A549 treated with RU486 at 1 μM for 4 hours (cell line): ENCODE measurements at places on chromosomes 16 and 17. TPM values are rescaled to one million over a fixed set of nuclear protein-coding genes. Genes with fewer than 3 reads are reported as not detected.

RHBDF1 gene
- 17.0 to 29.1 TPM (median 25.8 TPM) in 5 replicates for total RNA-seq

RBFOX1 gene
- total RNA-seq: not detected in 5 replicates

CMTM2 gene
- total RNA-seq: not detected in 5 replicates

CRHR1 gene
- 0.15 to 0.21 TPM in 2 of 5 replicates, not detected in the others for total RNA-seq

KRT33A gene
- not detected in 5 replicates for total RNA-seq

KRTAP2-3 gene
- total RNA-seq: not detected in 5 replicates

KRT16 gene
- 0.27 to 1.1 TPM (median 0.66 TPM) in 5 replicates for total RNA-seq

PTX4 gene
- total RNA-seq: not detected in 5 replicates

KRTAP4-5 gene
- not detected in 5 replicates for total RNA-seq

SHCBP1 gene
- total RNA-seq: 26.4 to 39.2 TPM (median 37.4 TPM) in 5 replicates

MEIOB gene
- 1.4 to 3.0 TPM (median 2.0 TPM) in 5 replicates for total RNA-seq

MAP2K4 gene
- total RNA-seq: 23.6 to 38.4 TPM (median 32.9 TPM) in 5 replicates

NPW gene
- total RNA-seq: 0.92 to 2.0 TPM (median 1.0 TPM) in 4 of 5 replicates, not detected in the other

GAS2L2 gene
- total RNA-seq: 0.06 to 0.08 TPM (median 0.06 TPM) in 4 of 5 replicates, not detected in the other

SNTB2 gene
- total RNA-seq: 5.1 to 7.1 TPM (median 6.9 TPM) in 5 replicates

NGFR gene
- total RNA-seq: 0.49 to 0.80 TPM (median 0.67 TPM) in 5 replicates

DPEP1 gene
- total RNA-seq: 0.31 to 0.90 TPM (median 0.73 TPM) in 5 replicates

NUDT16L1 gene
- 16.1 to 25.8 TPM (median 23.2 TPM) in 5 replicates for total RNA-seq

GALNS gene
- total RNA-seq: 34.1 to 47.3 TPM (median 44.3 TPM) in 5 replicates

TSNAXIP1 gene
- total RNA-seq: 0.33 to 0.71 TPM (median 0.46 TPM) in 5 replicates

PRR35 gene
- 0.06 to 0.18 TPM (median 0.13 TPM) in 5 replicates for total RNA-seq

KDM6B gene
- total RNA-seq: 13.2 to 24.6 TPM (median 20.3 TPM) in 5 replicates

GSDMA gene
- not detected in 5 replicates for total RNA-seq

MRC2 gene
- 35.6 to 64.2 TPM (median 46.2 TPM) in 5 replicates for total RNA-seq

SLC5A2 gene
- total RNA-seq: 0.13 to 0.29 TPM in 2 of 5 replicates, not detected in the others

KRTAP9-4 gene
- not detected in 5 replicates for total RNA-seq

NDUFAB1 gene
- 163 to 188 TPM (median 181 TPM) in 5 replicates for total RNA-seq

GUCY2D gene
- total RNA-seq: 0.29 to 0.33 TPM in 2 of 5 replicates, not detected in the others

BCAR1 gene
- total RNA-seq: 58.6 to 101 TPM (median 86.6 TPM) in 5 replicates
